ENCODE measurements at places on chromosomes 2 and 18.

DNA sequence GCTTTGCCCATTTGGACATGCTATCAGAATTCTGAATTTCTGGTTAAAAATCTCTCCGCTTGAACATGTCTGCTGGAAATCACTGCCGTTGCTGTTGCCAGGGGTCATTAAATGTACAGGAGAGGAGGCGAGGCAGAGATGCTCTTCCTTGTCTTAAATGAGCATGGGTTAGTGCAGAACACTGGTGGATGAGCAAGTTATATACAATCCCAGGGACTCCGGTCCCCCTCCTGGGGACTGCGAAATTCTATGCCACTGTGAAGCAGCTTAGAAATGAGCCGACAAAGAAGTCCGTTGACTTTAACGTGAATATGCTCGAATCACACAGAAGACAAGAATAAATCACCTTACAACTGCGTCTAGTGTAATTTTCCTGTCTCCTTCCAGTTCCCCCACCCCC lies 95.1 kb upstream of the KLHL14 start:
- DNase-seq: no peak

DNA sequence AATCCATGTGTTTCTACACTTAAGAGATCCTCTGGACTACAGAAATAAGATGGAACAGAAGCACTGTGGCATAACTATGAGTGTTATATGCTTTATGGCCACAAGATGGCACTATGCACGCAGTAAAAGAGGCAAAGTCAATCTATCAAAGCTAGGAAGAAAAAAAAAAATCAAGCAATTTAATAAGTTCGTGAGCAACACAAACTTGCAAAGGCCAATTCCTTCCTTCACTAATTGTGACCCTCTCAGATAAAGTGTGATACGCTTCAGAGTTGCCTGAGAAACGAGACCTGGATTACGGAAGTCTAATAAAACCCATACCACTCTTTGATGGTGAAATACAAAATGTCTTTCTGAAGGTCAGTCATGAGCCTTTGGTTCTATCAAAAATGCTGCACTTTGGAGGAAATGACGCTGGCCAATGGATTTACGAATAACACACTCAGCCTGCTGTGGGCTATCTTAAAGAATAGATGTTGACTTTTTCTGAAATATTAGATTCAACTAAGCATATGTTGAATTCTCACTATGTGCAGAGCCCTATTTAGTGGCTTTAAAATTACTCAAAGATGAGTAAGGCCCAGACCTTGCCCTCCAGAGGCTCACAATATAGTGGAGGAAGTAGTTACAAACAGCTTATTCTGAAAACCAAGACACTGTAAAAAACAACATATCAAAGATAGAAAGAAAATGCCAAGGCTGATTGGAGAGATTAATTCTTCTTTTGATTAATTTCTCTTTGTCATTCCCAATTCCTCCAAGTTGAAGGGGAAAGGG lies 35.5 kb upstream of the TTR start:
- DNase-seq: no peak

DNA sequence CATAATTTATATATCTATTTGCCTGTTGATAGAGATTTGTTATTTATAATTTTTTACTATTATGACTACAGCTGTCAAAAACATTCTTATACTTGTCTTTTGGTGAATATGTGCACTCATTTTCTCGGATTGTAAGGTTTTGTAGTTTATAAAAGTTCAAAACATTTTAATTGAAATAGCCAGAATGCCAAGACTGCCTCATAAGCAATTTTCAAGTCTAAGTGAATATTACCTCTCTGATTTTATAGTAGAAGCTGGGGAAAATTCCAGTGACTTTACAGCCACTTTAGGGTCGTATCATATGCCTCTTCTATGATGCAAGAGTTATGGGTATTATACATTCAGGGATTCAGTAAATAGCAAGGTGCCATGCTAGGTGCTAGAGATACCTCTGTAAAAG lies 21.0 kb downstream of the ZC3H6 start:
- DNase-seq: no peak

- DNase-seq: no peak
These were observed 410.7 kb upstream of the DSEL start for GRCh38 chr18:67926929-67927864.

DNA sequence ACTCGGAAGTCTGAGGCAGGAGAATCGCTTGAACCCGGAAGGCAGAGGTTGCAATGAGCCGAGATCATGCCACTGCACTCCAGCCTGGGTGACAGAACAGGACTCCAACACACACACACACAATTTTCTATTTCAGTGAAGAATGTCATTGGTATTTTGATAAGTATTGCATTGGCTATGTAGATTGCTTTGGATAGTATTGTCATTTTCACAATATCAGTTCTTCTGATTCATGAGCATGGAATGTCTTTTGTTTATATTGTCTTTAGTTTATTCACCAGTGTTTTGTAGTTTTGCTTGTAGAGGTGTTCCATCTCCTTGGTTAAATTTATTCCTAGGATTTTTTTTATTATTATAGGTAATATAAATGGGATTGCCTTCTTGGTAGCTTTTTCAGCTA lies 693.4 kb upstream of the SYT4 start:
- DNase-seq: no peak

GRCh38 chr18:62728254-62728653 lies 12.9 kb downstream of the PHLPP1 start:
- no peak for DNase-seq

DNA sequence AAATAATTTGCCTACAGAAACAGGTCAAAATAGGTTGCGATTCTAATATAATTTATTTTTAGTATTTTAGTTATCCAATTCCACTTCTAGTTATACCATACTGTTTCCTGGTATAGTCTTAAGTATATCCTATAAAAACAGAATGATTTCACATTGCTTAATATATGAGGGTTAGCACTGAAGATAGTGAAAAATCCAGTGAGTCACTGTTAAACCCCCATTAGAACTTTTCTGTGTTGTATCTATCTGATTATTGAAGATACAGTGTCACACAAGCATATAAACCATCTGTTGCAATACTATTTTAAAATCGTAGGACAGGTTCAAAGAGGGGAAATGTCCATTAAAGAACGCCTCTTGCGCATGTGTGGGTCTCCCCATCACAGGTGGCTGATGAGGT lies 110.0 kb downstream of the FEZ2 start:
- no peak for DNase-seq

- no peak for DNase-seq
These were observed 304.6 kb downstream of the NUP35 start for GRCh38 chr2:183428881-183429280.

DNA sequence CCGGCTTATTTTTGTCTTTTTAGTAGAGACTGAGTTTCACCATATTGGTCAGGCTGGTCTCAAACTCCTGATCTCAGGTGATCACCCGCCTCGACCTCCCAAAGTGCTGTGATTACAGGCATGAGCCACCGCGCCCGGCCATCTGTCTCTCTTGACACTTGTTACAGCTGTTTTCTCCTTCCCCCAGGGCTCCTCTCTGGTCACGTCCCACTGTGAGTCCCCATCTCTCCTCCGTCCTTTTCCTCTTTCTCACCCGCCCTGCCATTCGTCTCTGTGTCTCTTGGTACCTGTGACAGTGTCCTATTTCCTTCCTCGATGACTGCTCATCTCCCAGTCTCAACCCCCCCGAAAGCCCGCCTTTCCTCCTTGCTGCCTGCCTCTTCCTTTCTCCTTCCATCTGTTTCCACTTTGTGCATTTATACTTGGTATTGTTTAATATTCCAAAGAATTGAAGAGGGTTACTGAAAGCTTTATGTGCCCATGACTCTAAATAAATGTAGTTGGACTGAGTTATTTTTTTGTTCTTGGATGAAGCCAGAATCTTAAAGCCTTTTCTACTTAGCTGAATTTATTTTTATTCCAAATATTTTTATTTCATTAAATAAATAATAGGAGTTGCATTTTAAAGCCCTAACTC lies 241.5 kb downstream of the SH3RF3 start:
- no peak for DNase-seq

GRCh38 chr18:8504880-8505435 lies 104.3 kb upstream of the RAB12 start:
- DNase-seq: no peak

DNA sequence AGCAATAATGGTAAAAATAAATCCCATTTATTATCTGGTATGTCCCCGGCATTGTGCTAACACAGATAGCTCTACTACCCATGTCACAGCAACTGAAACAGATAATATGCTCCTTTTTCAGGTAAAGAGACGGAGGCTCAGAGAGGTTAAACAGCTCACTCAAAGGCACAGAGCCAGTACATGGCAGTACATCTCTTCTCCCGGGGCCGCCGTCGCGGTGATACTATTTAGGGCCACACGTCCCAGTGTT lies 693 bp upstream of the PDK1 start:
- DNase-seq: no peak

- DNase-seq: no peak
These were observed 159.7 kb downstream of the SMAD7 start for GRCh38 chr18:48790869-48791635.

GRCh38 chr2:10552220-10552870 lies 104.2 kb upstream of the ODC1 start:
- DNase-seq: no peak

DNA sequence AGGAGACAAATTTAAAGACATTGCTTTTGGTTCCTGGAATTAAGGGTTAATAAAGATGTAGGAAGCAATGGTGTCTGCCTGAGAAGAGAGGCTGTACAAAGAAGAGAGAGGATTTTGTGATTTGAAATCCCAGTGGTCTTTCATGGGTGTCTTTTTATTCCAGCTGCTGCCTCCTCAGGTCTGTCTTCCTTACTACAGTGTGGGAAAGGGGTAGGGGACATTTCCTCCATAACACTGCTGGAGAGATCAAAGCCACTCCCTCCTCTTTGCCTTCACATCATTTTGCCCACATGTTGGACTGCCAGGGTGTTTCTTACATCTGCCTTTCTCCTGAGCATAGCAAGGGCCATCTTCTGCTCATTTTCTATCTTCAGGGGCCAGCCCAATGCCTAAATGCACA lies 348.5 kb downstream of the EN1 start:
- DNase-seq: no peak

DNA sequence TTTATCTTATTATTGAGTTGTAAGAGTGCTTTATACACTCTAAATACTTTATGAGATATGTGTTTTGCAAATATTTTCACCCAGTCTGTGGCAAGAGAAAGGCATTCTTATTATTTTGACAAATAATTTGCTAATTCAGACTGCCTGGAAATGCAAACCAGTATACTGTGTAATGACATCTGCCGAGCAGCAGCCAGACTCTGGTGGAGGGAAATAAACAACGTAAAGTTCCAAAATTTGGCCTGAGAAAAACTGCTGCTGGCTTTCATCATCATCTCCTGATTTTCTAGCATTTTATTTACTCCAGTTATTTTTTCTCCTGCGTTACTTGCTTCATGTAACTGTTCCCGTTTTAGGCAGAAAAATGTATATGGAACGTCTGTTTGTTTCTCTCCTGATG lies 161.6 kb downstream of the RNF152 start:
- no peak for DNase-seq

DNA sequence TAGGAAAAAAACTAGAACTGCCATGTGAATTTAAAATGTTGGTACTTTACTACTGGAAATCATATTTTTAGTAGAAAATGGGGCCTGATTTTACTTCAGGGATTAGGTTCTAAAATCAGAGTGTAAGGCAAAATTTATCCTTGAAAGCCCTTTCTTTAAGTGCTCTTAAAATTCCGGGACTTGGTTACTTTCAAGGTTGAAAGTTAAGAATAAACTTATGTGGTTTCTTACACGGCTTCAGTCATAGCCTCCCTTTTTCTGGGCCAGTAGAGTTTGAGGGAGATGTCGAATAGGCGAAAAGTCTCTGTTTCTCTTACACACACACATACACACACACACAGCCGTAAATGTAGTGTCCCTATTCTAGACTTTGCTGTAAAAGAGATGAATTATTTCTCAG lies 13.1 kb downstream of the KCNE4 start:
- DNase-seq: no peak

DNA sequence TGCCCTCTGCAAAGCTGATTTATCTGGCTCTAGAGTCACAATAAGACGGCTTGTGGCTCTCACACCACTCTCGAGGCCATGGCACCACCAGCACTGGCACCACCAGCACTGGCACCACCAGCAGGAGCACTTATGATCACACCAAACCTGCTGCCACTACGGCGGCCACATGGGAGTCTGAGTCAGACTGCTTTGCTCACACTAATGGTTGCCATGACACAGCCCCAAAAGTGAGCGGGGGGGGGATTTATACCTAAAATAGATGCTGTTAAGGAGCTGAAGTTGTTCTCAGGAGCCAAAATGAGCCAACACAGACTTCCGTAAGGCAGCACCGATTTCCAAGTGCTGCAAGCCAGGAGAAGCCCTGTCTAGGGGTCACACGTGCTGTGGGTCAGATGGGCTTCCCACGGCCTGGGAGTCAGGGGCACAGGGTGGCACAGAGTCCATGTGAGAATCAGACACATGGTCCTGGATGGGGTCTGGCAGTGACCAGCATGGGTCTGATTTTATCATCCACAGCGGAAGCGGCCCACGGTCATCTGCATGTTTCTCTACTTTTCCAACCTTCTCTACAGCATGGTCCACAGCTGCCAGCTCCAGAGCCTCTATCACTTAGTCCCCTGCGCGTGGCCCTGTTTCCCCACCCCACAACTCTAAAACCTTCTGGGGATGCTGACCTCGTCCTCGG lies 16.7 kb downstream of the DNMT3A start:
- peak; percentile 95 for DNase-seq

GRCh38 chr18:52216109-52216508 lies 123.9 kb upstream of the DCC start:
- DNase-seq: no peak

GRCh38 chr2:123481406-123481805 lies 543.7 kb upstream of the CNTNAP5 start:
- DNase-seq: no peak

All from posterior cingulate gyrus (tissue), 11 donors.